Activated CD8-positive, alpha-beta memory T cell treated with anti-CD3 and anti-CD28 coated beads, Interleukin-2, amount 50 U/mL, for 4 hours (primary cell): ENCODE measurements at places on chromosomes 2 and 18.

DNA sequence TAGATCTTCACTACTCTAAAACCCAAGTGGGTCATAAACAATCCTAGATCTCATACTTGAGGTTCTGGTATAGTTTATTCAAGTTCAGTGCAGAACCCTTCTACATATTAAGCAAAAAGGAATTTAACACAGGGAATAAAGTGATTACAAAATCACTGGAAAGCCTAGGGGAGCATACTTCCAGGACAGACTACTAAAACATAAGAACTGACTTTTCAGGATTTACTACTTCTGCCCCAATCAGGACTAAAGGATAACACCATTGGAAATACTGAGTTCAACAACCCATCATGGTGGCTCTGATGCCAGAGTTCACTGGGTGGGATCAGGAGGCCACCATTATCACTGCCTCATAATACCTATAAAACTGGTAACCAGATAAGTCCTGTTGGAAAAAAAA, 123.6 kb downstream of the DNAH7 start:
- DNase-seq = no peak

- DNase-seq = no peak
Measured at GRCh38 chr2:210593166-210593565, 36.8 kb downstream of the CPS1 start.

DNA sequence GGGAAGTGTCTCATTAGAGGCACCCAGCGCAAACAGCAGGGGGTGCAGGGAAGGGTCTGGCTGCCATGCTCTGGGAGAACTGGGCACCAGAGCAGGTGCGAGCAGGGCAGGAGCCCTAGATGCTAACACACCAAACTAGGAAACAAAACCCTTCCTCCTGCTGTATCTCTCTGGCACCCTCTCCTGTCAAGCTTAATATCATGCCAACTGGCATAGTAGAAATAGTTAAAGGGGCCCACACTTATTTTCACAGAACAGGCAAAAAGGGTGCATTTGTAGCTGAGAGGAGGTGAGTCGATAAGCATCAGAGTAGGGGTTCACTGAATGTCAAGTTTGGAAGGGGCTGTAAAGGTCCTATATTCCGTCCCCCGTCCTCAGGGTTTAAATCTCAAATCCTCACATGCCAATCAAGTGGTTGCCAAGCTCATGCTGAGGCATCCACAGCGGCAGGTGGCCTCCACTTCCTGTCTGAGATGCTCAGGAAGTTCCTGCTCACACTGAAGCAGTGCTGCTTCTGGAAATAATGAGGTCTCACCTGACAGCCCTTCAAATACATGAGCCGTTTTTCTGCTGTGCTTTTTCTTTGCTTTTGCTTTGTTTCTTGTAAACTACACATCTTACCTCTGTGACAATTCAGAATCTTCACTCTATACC, 14.9 kb upstream of the ACKR3 start:
- no peak for DNase-seq

- no peak for DNase-seq
Measured at GRCh38 chr2:170321526-170321925, 143.6 kb downstream of the MYO3B start.

DNA sequence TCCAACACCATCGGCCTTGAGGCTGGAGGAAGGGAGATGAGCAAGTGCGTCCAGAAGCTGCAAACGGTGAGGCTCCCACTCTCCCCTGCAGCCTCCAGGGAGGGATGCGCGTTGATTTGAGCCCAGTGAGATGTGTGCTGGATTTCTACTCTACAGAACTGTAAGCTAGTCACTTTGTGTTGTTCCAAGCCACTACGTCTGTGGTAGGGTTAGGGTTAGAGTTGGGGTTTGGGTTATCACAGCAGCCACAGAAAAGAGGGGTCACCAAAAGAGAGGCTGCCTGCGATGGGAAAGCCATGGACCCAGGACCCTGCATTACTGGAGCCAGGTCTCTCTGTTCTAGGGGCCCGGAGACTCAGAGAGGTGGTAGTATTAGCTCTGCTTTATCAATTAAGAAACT, 94.5 kb downstream of the KCNF1 start:
- DNase-seq = no peak

- DNase-seq = no peak
Measured at GRCh38 chr2:20674974-20675679, 8.2 kb downstream of the GDF7 start.

GRCh38 chr18:60754413-60755009, 381.9 kb upstream of the MC4R start:
- DNase-seq = no peak

GRCh38 chr2:100293341-100294161, 28.8 kb downstream of the LONRF2 start:
- DNase-seq = no peak

GRCh38 chr2:180474716-180475115, 467.6 kb upstream of the CWC22 start:
- no peak for DNase-seq

- DNase-seq = no peak
Measured at GRCh38 chr2:39735648-39736047, 43.4 kb downstream of the THUMPD2 start.

- DNase-seq = no peak
Measured at GRCh38 chr2:168573128-168573903, 117.2 kb downstream of the CERS6 start.

- DNase-seq = no peak
Measured at GRCh38 chr18:37641573-37641972, 76.0 kb upstream of the CELF4 start.

DNA sequence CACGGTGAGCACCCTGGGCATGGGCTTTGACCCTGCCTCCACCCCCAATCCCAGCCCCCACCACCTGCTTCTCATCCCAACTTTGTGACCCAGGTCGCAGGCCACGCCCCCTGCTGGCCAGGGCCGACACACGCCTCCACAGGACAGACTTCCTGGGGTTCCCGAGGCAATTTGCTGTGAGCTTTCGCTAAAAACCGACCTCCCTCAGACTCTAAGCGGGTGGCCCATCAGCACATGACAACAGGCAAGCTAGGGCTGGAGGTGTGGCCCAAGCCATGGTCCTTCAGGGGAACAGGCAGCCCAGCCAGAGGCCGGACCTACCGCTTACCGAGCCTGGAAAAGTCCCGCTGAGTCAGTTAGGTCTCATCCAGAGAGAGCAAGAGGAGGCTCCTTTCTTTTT, 31.9 kb downstream of the C1QL2 start:
- peak; percentile 28 for DNase-seq

GRCh38 chr2:198917926-198918720, 539.6 kb downstream of the SATB2 start:
- no peak for DNase-seq

DNA sequence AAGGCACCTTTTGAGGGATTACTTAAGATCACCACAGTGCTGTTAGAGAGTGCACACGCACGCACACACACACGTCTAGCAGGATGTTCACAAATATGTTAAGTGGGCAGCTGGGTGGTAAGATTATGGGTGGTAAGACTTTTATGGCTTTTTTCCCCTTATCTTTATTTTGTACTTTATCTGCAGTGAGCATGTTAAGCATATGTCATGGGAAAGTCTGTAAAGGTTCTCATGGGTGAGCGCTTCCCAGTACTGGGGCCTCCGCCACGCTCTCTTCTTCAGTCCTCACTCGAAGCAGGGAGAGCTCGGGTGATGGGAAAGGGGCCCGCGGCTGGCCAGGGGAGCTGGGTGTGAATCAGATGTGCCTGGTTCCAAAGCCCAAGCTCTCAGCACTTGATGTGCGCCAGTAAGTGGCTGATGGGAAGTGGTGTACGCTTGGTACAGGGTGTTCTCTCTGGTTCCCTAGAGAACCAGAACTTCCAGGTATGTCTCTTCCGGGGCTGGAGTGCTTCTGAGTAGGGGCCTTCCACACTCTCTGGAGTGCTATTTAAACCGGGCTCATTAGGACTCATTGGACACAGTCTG, 83.9 kb upstream of the YWHAQ start:
- no peak for DNase-seq

DNA sequence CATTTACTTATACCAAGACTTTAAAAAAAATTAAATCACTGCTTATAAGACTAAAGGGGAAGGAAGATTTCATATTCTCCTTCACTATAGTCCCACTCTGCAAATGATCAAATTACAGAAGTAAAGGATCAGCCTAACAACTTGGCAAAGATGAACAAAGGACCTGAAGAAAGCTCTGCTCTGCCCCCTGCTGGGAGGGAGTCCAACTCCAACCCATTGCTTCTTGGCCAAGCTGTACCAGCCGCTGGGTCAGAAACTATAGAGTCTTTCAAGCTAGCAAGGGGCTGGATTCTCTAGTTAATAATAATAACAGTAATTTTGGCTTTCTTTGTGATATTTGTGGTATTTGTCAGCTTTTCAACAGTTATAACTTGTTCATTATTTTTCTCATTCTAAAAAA, 927.0 kb upstream of the CRIM1 start:
- no peak for DNase-seq

- DNase-seq = no peak
Measured at GRCh38 chr2:225693259-225693658, 293.7 kb downstream of the NYAP2 start.

- no peak for DNase-seq
Measured at GRCh38 chr2:177543007-177543760, 150.6 kb downstream of the AGPS start.

GRCh38 chr2:222290736-222291484, 7.9 kb downstream of the PAX3 start:
- no peak for DNase-seq

DNA sequence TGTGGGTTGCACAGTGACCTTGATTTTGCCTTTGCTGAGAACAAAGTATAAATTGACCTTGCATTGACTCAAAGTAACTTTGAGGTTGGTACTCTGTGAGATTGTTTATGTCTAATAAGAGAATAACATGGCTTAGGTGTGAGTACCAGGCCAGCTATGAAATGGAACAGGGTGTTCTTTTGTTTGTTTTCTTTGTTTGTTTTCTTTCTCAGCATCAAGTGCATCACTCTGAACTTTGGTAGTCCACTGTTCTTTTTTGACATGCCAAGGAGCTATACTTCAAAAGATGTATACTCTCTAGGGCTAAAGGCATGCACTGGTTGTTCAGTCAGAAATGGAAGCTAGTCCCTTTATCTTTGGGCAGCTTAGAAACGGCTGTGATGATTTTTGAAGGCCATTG, 5.1 kb downstream of the ABCB11 start:
- DNase-seq = no peak

- no peak for DNase-seq
Measured at GRCh38 chr2:109537565-109538222, 76.1 kb downstream of the SEPTIN10 start.

DNA sequence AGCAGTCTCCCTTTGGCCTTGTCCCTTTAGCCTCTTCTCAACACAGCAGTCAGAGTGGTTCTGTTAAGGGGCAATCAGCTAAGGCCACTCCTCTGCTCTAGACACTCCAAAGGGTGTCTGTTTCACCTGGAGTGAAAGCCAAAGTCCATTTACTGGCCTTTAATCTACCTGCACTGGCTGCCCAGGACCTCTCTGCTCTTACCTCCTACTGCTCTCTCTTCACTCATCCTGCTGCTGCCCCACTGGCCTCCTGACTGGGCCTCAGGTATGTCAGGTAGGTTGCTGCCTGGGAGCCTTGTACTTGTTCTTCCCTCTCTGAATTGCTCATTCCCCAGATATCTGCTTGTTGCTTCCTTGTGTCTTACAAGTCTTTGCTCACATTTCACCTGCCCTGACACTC, 68.2 kb downstream of the PIKFYVE start:
- DNase-seq = no peak

- no peak for DNase-seq
Measured at GRCh38 chr2:80454628-80455027, 150.1 kb upstream of the LRRTM1 start.

DNA sequence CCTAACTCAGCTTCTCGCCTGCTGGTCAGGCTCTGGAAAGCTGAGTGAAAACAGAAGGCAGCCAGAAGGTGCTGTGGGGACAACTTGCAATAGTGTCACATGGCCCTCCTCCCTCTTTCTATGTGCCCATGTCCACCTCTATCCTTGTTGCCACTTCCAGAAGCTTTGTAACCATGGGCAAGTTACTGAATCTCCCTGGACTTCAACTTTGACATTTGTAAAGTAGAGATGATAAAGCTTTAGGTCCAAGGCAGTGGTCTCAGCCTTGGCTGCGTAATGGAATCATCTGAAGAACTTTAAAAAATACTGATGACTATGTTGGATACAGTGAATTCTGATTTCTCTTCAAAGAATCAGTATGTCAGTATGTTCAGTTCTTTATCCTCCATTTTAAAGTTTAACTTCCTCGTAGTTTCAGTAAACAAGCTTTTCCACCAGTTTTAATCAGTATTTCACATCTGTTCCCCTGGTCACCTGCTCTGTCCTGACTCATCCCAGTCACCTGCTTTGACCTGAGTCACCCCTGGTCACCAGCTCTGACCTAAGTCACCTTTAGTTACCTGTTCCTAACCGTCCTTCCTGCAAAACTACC, 245.2 kb upstream of the STON1 start:
- no peak for DNase-seq

- no peak for DNase-seq
Measured at GRCh38 chr2:60605866-60606265, 52.4 kb upstream of the BCL11A start.

DNA sequence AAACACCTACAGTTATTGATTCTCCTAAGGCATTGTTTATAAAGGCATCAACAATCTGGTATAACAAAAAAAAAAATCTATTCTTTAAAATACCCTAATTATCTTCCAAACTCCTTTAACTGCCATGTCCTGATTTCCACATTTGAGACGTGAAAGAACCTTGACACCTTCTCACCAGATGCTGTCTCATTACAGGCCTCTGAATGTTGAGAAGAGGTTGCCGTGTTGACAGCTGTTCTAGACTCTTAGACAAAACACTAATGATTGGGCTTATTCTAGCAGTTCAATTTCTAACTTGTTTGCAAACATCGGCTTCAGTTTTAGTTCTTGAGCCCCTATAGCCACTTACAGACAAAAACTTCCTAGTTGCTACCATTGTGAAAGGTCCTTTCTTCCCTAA, 988.8 kb downstream of the LRP1B start:
- no peak for DNase-seq

- no peak for DNase-seq
Measured at GRCh38 chr18:75654386-75654785, 226.9 kb upstream of the SMIM21 start.

GRCh38 chr18:24923138-24923537, 428.8 kb downstream of the ZNF521 start:
- no peak for DNase-seq

DNA sequence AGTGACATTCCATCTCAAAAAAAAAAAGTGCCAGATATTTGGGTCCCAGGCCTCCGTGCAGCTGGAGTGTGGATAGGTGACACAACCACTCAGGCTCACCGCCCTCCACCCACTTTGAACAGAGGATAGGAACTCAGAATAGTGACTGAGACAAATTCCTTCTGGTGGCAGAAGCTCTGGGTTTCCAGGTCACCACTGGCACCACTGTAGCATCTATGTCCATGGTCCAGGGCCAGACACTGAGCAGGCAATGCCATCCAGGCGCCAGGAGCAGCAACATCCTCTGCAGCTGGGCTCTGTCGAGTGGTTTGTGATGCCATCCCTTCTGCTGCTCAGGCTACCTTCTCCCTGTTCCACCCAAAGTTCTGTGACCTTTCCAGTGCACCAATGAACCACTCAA, 81.5 kb upstream of the PTPRM start:
- no peak for DNase-seq
